Stimulated activated CD4-positive, alpha-beta T cell treated with anti-CD3 and anti-CD28 coated beads, Interleukin-15, amount 100 ng/mL, for 48 hours (primary cell): ENCODE measurements at places on chromosomes 1 and 21.

- no peak for DNase-seq
Measured at GRCh38 chr1:93137604-93138292, 42.5 kb downstream of the TMED5 start.

DNA sequence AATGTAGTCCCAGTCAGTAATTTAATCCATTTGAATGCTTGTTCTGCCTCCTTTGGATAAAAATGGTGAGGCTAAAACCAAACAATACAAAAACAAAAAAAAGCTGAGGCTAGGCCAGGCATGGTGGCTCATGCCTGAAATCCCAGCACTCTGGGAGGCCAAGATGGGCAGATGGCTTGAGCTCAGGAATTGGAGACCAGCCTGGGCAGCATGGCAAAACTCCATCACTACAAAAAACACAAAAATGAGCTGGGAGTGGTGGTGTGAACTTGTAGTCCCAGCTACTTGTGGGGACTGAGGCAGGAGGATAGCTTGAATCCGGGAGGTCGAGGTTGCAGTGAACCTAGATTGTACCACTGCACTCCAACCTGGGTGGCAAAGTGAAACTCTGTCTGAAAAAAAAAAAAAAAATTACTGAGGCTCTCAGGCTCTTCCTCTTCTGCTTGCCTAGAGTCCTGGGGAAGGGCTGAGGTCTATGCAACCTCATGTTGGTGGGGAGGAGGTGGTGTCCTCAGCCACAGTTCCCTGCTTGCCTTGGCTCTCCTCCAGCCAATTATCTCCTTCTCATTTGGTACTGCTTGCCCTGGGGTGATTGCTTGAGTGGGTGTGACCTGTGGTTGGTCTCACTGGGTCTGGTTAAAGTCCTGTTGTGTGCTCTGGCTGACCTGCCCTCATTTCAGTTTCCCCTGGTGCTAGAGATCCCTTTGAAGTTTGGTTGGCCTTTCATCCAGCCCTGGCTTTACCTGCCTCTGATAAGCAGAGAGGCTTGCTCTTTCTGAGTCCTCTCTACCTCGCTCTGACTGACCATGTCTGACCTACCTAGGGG, 20.9 kb downstream of the S1PR1 start:
- no peak for DNase-seq

GRCh38 chr1:12708396-12709090, 7.4 kb upstream of the AADACL3 start:
- DNase-seq: no peak

DNA sequence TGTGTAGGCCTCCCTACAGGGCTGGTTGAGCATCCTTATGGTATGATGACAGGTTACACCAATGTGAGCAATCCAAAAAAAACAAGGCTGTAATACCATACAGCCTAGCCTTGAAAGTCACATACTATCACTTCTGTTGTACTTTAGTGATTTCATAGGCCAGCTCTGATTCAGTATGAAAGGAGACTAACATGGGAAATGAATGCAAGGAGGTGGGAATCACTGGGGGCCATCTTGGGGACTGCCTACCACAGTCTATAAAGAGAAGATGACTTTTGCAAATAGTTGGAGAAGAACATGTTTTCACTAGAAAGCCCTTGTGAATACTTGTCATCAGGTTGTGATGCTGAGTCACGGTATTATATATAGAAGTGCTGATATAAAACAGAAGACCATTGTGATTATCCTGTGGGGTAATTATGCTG, 270.7 kb downstream of the S1PR1 start:
- DNase-seq: no peak

GRCh38 chr1:198681831-198682759, 43.3 kb downstream of the PTPRC start:
- peak; percentile 72 for DNase-seq

DNA sequence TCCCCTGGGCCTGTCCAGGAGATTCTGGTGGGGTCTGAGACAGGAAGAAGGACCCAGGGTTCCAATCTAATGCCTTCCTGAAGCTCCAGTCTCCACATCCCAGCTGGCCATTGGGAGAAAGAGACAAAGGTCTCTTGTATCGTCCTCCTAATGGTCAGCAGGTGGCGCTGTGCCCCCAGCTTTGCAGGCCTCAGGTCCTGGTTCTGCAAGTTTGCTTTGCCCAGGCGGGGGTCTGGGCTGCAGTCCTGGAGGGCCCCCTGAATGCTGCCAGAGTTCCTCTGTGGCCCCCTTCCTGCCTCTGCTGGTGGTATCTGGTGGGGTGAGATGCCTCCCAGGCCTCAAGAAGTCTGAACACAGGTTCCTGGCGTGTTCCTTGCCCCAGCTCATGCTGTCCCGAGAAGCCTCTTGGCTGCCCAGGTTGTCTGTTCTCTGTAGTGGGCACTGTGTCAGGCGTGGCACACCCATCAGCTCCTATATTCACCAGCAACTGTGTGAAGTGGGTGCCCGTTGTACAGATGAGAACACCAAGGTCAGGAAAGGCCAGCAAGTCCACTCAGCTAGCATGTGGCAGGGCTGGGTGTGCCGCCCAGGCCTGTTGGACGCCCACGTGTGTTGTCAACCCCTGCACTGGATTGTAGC, 33.8 kb upstream of the CSF3R start:
- DNase-seq: peak; percentile 30

- no peak for DNase-seq
Measured at GRCh38 chr21:40845441-40845995, 1.4 kb downstream of the DSCAM start.

DNA sequence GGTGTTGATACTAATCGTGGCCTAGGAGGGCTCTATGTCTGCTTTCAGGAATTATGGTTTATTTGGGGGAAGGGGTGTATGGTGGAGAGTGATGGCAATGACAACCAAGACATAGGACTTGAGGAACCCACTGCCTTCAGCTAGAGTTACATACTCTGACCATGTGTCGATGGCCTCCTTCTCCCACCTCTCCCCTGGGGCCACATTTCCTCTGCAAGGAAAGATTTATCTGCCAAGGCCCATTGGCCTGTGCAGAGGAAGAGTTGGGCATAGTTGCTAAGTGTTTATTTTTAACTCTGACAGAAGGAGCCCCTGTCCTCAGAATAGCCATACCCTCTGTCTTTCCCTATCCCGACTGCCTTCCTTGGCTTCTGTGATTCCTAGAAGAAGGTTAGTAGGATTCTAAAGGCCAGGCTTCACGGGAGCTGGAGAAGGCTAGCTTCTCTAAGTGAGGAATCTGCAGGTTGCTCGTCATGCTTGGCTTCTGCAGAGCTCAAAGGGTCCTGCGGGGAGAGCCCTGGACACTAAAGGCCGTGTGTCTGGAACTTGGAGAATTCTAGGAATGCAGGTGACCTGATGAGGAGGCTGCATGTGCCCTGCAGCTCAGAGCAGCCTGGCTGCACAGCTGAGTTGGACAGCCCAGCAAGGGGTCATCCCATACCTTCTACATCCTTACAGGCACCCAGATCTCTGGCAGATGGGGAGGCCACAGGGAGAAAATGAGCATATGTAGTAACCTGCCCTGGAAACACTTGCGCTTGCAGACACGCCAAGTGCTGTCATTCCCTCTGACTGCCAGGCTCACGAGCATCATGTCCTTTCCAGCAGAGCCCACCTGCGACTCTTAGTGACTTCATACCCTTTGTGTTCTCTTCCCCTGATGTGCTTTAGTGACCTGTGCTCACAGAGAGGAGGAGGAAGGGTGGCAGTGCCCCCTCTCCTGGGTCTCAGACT, 9.7 kb downstream of the MAPKAPK2 start:
- DNase-seq: no peak

- no peak for DNase-seq
Measured at GRCh38 chr1:198132060-198132781, 24.6 kb upstream of the NEK7 start.

GRCh38 chr1:194339471-194339870, 1153.1 kb upstream of the B3GALT2 start:
- DNase-seq: no peak

DNA sequence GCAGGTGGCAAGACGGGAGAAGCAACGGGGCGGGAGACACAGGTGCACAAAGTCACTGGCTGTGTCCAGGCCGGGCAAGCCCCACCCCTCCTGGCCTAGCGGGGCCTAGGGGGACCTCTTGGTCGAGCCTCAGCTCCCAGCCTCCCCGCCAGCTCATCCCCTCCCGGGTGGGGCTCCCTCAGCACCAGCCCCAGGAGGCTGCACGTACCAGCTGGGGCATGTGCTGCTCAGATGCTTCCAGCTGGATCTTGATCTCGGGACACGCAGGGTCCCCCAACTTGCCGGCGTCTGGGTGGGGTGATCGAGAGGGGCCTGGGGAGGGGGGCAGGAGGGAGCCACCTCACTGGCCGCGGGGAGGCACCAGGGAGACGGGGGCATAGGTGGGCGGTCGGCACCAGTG, 71.4 kb downstream of the RAP1GAP start:
- DNase-seq: no peak

- DNase-seq: no peak
Measured at GRCh38 chr21:37764691-37765090, 151.6 kb downstream of the KCNJ6 start.

- DNase-seq: no peak
Measured at GRCh38 chr1:174659823-174660222, 212.1 kb downstream of the GPR52 start.

DNA sequence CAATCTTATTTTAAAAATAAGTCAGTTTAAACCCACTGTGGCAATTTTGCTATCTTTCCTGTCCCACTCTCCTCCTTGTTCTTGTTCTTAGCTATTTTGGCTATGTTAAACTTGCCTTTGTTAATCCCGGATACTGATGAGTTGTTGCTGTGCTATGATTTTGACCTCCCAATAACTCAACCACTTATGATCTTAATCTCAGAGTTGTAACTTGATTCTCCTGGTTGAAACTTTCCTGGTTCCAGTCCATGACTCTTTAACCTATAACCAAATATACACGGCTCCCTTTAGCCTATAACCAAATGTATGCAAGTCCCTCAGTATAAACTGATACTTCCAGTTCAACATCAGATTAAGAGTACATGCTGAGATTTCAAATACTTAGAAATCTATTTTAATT, 15.6 kb upstream of the ACADM start:
- DNase-seq: no peak

- DNase-seq: no peak
Measured at GRCh38 chr21:19523061-19523460, 1119.5 kb upstream of the TMPRSS15 start.

DNA sequence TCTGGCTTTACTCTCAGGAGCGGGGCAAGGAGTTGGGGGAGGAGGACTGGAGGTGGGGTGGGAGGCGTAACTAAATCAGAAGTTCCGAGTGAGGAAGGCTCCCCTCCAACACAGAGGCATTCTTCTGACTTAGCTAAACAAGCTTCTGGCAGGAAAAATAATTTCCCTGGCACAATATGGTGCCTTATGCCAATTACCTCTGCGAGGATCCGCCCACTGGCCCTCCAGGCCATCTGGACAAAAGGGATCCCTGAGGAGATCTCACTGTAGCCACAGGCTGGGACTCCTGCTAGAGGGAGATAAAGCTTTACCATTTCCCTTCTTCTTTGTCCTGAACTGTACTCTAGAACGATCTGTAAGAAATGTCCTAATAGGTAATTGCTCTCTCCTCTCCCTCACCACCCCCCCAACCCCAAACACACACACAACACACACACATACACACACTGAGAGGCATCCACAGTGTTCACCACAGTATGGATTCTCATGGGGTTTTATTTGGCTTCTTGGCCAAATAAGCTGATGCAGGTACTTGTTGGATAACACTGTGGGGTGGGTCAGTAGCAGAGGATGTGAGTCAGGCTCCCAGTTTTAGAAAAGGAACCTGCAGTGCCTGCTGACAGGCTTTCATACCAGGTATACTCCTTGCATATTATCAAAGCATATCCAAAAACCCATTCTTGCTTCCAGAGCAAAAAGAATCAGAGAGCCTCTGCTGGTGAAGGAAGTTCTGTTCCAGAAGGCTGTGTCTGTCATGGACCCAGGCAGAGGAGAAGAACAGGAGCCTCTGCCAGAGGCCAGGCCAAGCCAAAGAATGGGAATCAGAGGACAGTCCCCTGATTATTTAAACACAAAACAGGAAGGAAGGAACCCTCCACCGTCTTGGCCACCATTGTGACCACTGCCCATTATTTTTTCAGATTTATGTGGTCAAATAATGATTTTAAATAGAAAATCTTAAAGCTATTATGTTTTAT, 169.1 kb downstream of the C1orf21 start:
- DNase-seq: no peak

DNA sequence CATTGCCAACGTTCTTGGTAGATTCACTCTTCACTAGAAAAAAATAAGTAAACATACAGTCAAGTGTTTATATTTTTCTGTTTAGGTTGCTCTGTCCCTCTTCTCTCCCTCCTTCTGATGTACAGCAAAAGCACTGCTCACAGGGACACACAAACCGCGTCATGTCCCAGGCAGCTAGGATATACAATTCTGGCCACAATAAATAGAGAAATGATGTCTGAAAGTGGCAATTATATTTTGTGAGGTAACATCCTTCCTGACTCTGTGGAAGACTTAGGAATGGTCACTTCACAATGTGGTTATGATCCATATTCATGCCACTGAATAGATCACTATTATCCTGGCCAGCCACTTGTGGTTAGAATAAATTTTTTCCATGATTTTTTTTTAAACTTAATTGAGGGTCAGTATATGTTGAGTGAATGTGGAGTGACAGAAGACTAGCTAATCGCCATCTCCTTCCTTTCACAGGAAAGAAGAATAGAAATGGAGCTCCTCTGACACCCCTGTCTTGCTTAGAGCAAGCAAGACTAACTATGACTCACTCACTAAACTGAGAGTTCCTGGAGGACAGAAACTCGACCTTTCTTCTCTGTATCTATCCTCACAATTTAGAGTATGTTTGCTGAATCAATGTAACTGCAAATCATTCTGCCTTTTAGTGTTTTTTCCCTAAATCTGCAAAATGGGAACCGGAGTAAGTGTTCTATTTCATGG, 54.0 kb downstream of the ZNHIT6 start:
- DNase-seq: no peak

GRCh38 chr1:211113566-211113965, 20.4 kb downstream of the KCNH1 start:
- DNase-seq: no peak

DNA sequence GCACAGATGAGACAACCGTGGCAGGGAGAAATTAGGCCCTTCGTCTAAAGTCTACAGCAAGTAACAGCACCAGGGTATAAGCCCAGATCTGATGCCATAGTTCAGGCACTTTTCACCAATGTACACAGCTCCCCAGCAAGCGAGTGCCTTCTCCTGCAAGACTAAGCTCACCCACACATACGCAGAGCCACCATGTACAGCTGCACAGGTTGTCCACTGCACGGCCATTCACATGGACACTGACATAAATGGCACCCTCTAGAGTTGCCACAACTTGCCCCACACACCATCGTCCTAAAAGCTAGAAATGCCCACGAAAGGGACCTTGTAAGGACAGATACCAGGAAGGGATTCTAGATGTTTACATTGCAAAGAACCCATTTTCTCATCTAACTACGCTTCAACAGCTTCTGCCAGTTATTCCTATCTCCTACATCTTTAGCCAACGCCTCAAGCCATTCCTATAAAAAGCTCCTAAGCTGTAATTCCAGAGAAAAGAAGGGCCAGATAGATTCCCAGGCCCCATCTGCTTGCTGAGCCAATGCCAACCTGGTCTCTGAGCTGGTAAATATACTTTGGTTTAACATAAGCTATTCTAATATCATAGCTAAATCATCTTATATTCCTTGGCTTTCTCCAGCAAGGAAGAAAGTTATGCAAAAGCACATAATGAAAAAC, 174.0 kb upstream of the KAZN start:
- DNase-seq: no peak
